ENCODE measurements at places on chromosomes 3 and 15.

GRCh38 chr3:129023909-129024308, 22.8 kb downstream of the EFCC1 start:
- DNase-seq: no peak

DNA sequence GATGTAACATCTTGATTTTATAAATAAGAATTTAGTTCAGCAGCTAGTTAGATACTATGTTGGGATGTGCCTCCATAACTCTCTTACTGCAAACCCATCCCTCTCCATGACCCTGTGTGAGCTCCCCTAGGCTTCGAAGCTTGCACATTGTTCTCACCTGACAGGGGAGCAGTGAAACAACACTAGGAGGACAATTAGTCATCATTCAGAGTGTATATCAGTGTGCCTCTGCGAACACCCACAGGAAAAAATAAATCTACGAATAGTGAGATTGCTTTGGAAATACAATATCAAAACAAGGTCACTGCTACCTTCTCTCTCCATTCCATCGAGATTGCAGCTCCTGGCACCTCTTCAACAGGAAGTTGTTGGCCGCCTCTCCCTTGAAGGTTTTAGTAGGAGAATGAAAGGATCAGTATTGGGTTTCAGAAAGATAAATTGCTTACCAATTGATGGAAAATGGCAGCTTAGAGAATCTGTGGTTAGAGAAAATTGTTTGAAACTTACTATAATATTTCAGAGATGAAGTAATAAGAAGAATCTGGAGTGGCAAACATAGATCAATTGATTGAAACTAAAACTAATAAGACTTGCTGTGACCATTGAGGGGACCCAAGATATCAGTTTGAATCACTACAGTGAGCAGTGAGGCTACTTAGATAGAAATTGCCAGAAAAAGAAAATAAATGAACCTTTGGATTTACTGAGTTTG, 103.2 kb downstream of the CHL1 start:
- no peak for DNase-seq

GRCh38 chr15:44385344-44385942, 42.0 kb upstream of the CTDSPL2 start:
- DNase-seq: no peak

DNA sequence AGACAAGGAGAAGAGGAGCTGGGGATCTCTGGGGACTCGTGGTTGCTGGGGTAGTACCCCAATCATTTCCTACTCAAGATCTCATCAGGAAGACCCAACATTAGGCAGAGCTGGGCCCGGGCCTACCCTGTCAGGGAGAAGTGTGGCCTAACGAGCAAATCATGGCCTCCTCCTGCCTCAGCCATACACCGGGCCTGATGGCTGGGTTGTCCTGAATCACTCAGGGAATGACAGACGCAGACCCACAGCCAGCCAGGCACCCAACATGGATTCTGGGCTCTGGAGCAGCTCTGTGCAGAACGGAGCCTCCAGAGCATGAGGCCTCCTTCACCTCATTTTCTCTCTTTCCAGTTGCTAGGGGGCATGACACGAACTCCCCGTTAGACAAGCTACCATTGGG, 19.7 kb downstream of the ITGA11 start:
- DNase-seq: peak; percentile 25

- no peak for DNase-seq
These were observed 144.9 kb downstream of the EDEM1 start for GRCh38 chr3:5332270-5332956.

GRCh38 chr3:56591262-56591661, 34.3 kb downstream of the CCDC66 start:
- DNase-seq: no peak

DNA sequence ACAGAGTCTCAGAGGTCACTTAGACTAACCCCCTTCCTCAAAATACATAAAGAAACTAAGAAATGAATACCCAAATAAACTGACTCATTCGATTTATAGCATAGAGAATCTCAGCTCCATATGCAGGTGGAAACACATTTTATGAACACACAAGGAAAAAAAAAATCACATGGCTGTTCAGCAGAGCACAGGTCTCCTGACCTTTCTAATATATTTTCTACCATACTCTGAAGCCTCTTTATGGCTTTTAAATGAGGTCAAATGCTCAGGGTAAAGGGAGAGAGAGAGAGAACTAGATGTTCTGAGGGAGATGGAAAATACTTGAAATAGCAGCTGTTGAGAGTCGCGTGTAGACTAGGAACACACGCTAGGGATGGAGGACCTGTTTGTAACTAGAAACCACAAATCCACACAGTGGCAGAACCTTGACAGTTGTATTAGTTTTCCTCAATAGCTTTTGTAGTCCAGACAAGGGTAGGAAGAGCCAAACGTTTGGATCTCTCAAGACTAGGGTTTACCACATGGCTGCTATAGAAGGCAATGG, 165.3 kb downstream of the FMN1 start:
- DNase-seq: no peak

DNA sequence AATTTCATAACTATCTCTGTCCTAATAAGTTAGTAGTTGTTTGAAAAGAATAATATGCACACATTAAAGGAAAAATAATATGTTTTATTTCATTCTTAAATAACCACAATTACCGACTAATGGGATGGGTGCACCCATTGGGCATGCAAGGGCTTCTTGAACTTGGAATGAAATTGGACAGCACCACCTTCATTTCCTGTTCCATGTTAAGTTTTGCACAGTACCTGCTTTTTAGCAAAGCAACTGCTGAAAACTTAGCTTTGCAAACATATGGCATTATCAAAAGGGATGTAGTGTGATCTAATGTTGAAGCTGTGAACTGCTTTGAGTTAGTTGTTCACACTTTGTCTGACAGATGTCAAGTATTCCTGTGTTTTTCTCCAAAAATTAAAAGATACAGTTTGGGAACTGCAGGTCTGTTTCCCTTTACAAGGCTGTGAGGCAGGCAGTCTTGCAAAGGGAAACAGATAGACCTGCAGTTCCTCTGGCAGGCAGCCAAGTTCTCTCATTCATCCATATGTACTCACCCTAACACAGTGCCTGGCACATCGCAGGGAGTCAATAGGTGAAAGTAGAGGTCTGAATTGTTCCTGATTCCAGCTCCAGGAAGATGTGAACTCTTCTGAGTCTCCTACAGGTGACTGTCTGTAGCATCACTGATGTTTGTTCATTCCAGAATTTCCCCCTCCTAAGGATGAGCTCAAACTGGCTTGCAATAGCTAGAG, 64.3 kb upstream of the GOLGA8B start:
- no peak for DNase-seq

GRCh38 chr3:56976651-56977560, 83.6 kb upstream of the SPATA12 start:
- DNase-seq: peak; percentile 55

DNA sequence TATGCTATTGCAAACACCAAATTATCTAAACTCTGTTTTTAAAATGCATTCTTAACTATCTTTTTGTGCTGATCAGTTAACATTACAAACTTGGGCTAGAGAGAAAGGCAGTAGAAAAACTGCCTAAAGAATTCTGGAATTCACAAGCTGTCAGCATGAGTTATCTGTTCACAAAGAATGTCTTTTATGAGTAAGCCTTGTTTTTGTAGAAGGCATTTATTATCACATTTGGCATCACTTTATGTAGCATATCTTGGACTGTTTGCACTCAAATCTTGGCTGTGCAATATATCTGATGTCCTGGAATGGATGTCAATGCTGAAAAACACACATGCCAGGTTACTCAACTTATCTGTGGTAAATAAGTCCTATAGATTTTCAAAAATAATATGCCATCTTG, 15.5 kb upstream of the BCHE start:
- no peak for DNase-seq

DNA sequence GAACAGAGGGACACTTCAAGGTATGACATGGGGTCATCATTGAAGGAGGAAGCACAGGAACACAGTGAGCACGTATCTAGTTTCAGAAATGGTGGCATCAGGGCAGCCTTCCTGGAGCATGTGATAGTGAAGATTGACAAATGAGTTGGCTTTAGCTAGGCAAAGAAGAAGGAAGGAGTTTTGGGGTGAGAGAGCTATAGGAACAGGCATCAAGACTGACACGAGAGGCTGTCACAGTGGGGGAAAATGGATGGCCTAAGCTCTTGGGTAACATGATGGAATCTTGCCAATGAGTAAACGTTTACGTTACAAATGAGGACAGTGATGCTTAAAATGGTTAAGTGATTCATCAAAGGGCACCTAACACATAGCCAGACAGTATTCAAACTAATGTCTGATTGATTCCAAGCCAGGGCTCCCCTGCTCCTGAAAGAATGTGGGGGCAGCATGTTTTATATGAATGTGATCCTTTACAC, 23.1 kb upstream of the GPR171 start:
- DNase-seq: no peak

GRCh38 chr3:52495777-52496602, 852 bp downstream of the STAB1 start:
- no peak for DNase-seq

DNA sequence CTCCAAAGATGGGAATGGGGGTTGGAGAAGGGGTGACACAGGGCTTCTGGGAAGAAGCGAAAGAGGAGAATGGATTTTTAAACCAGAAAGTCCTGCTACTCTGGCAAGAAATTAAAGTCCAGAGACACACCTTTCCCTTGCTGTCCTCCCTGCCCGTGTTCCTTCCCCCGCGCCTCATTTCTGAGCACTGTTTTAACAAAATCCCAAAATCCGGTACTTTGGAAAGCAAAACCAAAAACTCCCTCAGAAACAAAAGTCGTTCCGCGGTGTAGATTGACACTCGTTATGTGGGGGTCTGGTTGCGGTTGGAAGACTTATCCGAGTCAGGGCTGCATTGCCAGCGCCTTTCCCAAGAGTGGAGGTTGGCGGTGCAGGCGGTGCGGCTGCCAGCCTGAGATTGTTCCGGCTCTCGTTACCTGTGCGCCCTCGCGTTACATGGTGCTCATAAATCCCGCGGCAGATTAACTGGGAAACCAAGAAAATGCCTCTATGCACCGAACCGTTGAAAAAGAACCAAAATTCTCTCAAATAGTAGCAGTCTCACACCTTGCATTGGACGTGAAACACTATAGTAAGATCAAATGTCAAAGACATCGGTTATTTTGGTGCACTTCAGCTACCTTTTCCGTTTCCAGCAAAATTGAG, 217.7 kb downstream of the MEIS2 start:
- DNase-seq: no peak

DNA sequence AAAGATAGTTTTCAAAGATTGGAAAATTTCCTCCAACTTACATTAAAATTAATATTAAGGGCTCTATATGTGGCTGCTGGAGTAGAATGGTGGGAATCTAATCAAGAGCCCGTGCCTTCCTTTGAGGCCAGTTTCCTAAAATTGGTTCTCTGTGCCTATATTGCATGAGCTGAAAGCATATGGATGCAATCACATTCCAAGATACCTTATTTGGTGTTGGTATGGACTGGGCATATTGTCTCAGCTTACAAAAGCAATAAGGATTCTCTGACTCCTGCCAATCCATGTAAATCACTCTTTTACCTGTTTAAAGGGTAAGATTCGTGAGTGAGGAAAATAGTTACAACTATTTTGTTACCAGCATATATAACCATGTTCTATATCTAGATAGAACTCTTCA, 111.6 kb downstream of the GREM1 start:
- DNase-seq: no peak

- DNase-seq: no peak
These were observed 2.0 kb upstream of the TNIK start for GRCh38 chr3:171462224-171462623.

DNA sequence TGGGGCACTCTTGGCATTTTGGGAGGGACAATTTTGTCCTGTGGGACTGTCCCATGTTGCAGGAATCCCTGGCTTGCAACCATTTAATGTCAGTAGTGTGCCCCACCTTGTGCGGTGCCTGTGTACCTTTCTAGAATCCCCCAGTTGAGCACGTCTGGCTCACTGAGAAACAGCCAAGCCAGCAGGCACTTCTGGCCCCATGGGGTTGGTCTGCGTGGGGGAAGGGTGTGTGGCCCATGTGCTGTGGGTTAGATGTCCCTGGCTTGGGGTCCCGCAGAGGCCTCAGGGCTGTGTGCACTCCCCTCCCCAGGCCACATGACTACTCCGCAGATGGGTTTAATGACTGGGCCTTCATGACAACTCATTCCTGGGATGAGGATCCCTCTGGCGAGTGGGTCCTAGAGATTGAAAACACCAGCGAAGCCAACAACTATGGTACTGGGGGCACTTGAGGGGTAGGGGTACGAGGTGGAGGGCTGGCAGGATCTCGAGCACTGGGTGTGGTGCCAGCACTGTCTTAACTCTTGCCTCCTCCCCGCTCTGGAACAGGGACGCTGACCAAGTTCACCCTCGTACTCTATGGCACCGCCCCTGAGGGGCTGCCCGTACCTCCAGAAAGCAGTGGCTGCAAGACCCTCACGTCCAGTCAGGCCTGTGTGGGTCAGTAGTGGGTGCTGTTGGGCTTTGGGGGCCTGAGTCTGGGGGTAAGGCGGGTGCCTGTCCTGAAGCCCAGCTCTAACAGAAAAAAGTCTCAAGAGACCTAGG, 3.7 kb upstream of the FES start:
- no peak for DNase-seq

GRCh38 chr3:150653110-150653561, 50.0 kb downstream of the SELENOT start:
- no peak for DNase-seq

DNA sequence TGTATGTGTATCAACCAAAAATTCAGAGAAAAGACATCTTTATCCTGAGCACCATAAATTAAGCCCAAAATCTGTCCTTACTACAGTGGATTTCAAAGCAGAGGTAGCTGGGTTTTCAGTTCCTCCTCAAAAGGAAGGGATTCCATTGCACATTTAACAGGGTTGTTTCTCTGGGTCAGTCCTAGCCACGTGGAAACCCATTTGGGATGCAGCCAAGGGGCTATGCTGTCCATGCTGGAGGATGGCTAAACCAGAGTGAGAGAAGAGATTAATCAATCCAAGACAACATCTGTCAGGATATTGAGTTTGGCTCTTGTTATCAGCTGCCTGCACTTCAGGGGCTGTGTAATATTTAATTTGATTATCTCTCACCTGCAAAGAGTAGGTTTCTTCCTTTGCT, 28.1 kb downstream of the LSAMP start:
- DNase-seq: no peak

DNA sequence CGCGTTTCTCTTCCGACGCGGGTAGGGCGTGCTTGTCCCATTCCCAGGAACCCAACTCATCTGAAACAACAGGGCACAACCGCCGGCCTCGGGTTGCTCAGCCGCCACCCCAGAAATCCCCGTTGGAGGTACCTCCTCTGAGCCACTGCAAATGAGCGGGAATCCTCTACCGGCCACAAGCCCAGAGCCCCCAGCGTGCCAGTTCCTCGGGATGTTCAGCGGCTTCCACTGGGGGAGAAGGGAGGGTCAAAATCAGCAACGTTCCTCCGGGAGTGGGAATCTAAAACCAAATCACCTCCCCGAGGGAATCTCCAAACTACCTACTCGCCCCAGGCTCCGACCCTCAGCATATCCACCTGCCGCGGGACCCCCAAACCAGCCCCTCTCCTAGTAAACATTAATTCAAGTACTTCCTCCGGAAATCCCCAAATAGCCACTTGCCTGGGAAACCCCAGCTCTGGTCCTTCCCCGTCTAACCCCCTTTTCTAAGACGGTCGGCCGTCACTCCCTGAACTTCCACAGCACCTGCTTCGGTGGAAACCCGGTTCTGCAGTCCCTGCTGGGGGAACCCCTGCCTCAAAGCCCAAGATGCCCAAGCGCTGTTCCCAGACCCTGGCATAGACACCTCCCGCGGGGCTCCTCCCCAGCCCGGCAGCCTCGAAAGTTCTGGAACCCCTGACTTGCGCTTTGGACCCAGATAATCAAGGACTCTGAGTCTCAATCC, 887 bp downstream of the OXTR start:
- no peak for DNase-seq

- no peak for DNase-seq
These were observed 2.2 kb upstream of the FES start for GRCh38 chr15:90881978-90882721.

- DNase-seq: peak; percentile 72
These were observed 82.4 kb upstream of the HERC1 start for GRCh38 chr15:63915873-63916771.

- DNase-seq: no peak
These were observed 33.2 kb downstream of the TPRG1 start for GRCh38 chr3:189204937-189205336.

All from islet precursor cell (in vitro differentiated cells).